ENCODE measurements at places on chromosomes 2 and 18.
A peak's percentile ranks its signal among the peaks of the same experiment; 100 is the strongest.

- H3K36me3 ChIP-seq, result no peaks in the 10 kb centered on the region
- H3K4me1 ChIP-seq, result no peaks in the 10 kb centered on the region
- H3K4me3 ChIP-seq, result no peak overlapping the region
- no peak for DNase-seq
- no peak overlapping the region for H3K27ac ChIP-seq
Observed at GRCh38 chr18:69968039-69968438, 20.4 kb upstream of the CD226 start.

DNA sequence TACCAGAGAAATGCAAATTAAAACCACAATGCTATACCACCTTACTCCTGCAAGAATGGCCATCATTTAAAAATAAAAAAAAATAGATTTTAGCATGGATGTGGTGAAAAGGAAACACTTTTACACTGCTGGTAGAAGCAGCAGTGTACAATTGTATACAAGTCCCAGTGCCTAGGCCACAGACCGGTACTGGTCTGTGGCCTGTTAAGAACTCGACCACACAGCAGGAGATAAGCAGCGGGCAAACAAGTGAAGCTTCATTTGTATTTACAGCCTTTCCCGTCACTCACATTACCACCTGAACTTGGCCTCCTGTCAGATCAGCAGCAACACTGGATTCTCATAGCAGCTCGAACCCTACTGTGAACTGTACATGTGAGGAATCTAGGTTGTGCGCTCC is 60.7 kb upstream of the DSC1 start:
- H3K36me3 ChIP-seq, result no peaks in the 10 kb centered on the region
- no peaks in the 10 kb centered on the region for H3K4me1 ChIP-seq
- H3K27me3 ChIP-seq, result no peaks in the 10 kb centered on the region
- H3K27ac ChIP-seq, result no peak overlapping the region

DNA sequence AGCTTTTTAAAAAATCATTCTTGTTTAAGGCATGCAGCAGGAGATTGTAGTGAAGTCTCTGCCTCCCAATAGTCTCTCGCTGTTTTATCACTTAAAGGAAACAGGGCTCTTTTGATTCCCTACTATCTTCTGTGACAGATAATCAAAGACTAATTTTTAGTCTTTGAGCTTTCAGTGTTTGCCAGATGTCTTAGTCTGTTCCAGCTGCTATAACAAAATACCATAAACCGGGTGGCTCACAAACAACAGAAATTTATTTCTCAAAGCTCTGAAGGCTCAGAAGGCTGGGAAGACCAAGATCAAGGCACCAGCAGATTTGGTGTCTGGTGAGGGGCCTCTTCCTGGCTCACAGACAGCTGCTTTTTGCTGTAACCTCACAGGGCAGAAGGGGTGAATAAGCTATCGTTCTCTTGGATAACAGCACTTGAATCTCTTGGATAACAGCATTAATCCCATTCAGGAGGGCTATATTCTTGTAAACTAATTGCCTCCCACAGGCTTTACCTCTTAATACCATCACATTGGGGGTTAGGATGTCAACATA is 37.8 kb upstream of the STAT4 start:
- no peak for DNase-seq
- no peaks in the 10 kb centered on the region for H3K4me1 ChIP-seq
- H3K27me3 ChIP-seq, result no peaks in the 10 kb centered on the region

DNA sequence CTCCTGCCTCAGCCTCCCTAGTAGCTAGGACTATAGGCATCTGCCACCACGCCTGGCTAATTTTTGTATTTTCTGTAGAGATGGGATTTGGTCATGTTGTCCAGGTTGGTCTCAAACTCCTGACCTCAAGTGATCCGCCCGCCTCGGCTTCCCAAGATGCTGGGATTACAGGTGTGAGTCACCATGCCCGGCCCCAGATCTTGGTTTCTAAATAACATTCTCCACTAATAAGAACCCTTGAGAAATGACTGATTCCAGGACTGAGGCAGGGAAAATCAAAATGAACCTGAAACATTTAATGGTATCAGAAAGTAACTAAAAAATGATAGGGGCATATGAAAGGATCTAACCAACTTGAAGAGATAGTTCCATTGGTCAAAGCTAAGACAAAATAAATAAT is 34.0 kb downstream of the BMPR2 start:
- no peak overlapping the region for H3K4me3 ChIP-seq
- no peaks in the 10 kb centered on the region for H3K36me3 ChIP-seq
- no peak for DNase-seq
- peaks cover 45% of the 10 kb centered on the region for H3K4me1 ChIP-seq
- H3K27me3 ChIP-seq, result no peaks in the 10 kb centered on the region
- no peak overlapping the region for H3K27ac ChIP-seq

DNA sequence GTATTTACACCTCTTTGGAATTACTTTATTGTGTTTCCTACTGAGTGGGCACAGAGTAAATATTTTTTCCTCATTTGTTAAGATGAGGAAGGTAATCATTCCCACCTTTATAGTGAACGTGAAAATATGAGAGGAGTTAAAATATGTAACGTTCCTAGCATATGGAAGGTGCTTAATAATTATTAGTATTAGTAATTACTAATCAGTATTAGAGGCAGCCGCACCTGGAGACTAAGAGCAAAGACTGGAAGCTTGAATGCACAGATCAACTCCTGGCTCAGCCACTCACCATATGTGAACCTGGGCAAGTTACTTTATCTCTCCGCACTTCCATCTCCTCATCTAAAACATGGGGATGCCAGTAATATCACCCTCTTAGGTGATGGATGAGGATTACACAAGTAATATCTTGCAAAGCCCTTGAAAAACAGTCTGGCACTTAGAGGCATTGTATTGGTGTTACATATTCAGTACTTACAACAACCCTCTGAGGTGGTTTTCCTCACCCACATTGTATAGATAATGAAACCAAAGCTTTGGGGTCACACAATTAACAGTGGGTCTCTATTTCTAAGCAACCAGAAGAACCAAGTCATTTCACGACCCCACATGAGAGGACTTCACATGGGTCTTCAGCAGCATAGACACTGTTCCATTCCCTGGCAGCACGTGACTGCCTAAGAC is 100.3 kb upstream of the KCTD1 start:
- H3K4me1 ChIP-seq, result peaks cover 8% of the 10 kb centered on the region
- no peak overlapping the region for H3K4me3 ChIP-seq
- no peaks in the 10 kb centered on the region for H3K27me3 ChIP-seq
- H3K27ac ChIP-seq, result no peak overlapping the region
- DNase-seq, result no peak

GRCh38 chr2:42337356-42337820 is 23.6 kb downstream of the COX7A2L start:
- no peaks in the 10 kb centered on the region for H3K27me3 ChIP-seq
- H3K4me3 ChIP-seq, result no peak overlapping the region

DNA sequence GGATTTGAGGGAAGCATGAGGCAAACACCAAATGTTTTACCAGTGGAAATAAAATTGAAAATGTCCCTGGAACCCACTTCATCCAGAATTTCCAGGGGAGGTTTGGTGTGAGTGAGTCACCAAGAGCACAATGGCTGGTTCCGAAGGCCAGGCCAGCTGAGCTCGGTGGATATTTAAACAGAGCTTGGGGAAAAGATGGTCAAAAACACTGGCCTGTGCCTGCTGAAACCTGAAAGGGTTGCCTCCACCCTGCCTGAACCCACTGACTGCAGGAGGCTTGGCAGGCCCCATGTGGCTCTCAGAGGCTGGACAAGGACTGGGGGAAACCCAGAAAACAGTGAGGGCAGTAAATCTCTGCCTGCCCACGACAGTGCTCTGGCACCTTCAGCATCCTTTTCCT is 93.9 kb downstream of the TTC32 start:
- H3K27me3 ChIP-seq, result no peaks in the 10 kb centered on the region
- H3K36me3 ChIP-seq, result no peaks in the 10 kb centered on the region
- H3K27ac ChIP-seq, result no peak overlapping the region
- H3K4me1 ChIP-seq, result no peaks in the 10 kb centered on the region
- no peak overlapping the region for H3K4me3 ChIP-seq

GRCh38 chr2:196176142-196176738 is 4.9 kb upstream of the STK17B start:
- H3K27ac ChIP-seq, result no peak overlapping the region
- H3K4me3 ChIP-seq, result no peak overlapping the region
- H3K4me1 ChIP-seq, result peaks cover 9% of the 10 kb centered on the region
- H3K27me3 ChIP-seq, result no peaks in the 10 kb centered on the region
- H3K36me3 ChIP-seq, result no peaks in the 10 kb centered on the region

- H3K4me3 ChIP-seq, result no peak overlapping the region
- no peaks in the 10 kb centered on the region for H3K4me1 ChIP-seq
- no peaks in the 10 kb centered on the region for H3K36me3 ChIP-seq
- no peak overlapping the region for H3K27ac ChIP-seq
Observed at GRCh38 chr18:59029663-59030429, 109.8 kb upstream of the SEC11C start.

- H3K36me3 ChIP-seq, result no peaks in the 10 kb centered on the region
- no peak for DNase-seq
- H3K4me1 ChIP-seq, result no peaks in the 10 kb centered on the region
- no peak overlapping the region for H3K4me3 ChIP-seq
- no peak overlapping the region for H3K27ac ChIP-seq
Observed at GRCh38 chr2:239803766-239804115, 221.4 kb downstream of the NDUFA10 start.

GRCh38 chr2:226800941-226801784 is 1.5 kb upstream of the IRS1 start:
- no peaks in the 10 kb centered on the region for H3K36me3 ChIP-seq
- DNase-seq, result peak; percentile 84
- H3K27me3 ChIP-seq, result peaks cover 10% of the 10 kb centered on the region
- H3K4me1 ChIP-seq, result peaks cover 42% of the 10 kb centered on the region

DNA sequence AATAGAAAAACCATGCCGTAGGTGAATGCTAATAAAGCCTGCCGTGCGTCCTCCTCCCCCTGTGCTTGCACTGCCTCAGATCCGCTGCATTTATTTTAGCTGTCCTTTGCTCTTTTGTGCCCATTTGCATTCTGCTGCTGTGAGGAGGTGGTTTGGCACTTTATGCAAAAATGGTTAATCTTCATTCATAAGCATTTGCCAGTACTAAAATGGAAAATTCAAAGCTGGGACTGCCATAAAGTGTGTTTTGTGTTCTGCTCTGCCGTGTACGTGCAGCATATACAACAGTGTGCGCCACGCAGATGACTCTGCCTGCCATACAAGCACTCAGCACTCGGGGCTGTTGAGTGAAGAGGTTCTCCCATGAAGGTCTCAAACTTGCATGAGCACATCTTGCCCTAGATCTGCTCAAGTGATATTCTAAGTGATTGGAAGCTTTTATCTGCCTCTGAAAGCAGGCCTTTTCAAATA is 73.6 kb downstream of the SPATS2L start:
- H3K4me3 ChIP-seq, result no peak overlapping the region
- DNase-seq, result no peak
- H3K36me3 ChIP-seq, result no peaks in the 10 kb centered on the region

DNA sequence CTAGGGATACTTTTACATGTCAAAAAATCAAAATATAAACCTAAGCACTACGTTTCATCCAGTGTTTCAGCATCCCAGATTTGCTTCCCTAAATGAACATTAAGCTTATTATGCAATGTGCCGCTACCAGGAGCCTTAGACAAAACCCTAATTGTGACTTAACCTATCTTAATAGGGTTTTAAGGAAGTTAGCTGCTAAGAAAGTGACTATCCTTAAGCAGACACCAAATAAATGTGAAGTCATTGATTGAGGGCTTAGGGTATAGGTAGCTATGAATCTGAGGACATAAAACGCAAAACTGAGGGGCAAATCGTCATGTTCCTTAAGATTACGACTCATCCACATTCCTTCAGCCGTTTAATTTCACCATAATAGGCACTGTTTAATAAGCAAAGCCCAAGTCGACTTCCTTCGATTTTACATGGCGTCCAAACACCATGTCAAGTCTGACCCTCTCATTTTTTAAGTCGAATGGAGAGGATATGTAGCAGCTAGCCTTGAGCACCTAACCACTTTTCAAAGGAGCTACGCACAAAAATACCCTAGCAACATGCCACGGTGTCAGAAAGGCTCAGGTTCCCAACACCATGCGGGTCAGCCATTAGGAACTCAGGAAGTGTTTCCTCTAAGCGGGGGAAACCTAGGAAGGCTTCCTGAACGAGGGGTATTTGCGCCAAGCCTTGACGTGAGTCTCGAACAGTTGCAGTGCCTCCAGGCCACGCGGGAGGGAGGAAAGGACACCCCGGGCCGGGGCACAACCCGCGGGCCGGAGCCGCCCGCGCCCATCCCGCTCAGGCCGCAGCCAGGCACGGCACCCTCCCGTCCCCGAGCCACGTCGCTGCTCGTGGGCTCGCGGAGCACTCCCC is 1.0 kb downstream of the HDLBP start:
- no peak for DNase-seq
- peaks cover 60% of the 10 kb centered on the region for H3K4me1 ChIP-seq
- H3K27me3 ChIP-seq, result no peaks in the 10 kb centered on the region
- H3K27ac ChIP-seq, result peak overlapping the region; percentile 98
- peak overlapping the region; percentile 93 for H3K4me3 ChIP-seq

DNA sequence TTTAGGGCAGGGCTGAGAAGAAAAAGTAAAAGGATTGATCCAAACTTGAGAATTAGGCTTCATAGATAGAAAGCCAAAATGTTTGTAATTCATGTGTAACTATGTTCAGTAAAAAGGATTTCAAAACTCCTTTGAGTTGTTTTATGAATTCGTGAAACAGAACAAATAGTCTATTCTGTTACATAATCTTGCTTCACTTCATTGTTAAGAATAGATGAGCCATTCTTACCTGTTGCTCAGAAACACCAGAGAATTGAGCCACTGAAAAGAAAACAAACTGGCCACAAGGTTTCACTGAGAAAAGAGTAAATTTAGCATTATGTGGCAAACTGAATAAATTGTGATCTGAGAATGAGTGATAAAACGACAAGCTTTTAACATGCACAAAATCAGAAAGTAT is 4.5 kb upstream of the ITPRID2 start:
- no peak for DNase-seq
- H3K27me3 ChIP-seq, result no peaks in the 10 kb centered on the region
- no peaks in the 10 kb centered on the region for H3K4me1 ChIP-seq
